NCI-H187 treated with DMSO at 0.1 percent for 48 hours (cell line): ENCODE measurements at places on chromosomes 7 and 10.

- no peak for DNase-seq
Observed at GRCh38 chr7:83821866-83822265, 172.9 kb upstream of the SEMA3E start.

DNA sequence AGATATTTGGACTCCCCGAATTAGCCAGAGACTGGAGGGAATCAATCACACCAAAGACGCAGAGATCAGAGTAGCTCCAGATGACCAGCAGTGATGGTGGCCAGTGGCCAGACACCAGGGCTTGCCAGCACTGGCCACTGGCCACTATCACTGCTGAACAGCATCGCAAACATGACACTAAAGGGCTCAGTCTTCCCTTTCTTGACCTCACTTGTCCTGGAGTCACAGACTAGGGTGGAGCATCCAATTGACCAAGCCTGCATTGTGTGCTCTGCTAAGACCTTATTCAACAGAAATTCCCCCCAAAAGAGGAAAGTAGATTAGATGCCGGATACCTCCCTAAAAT, 234.7 kb downstream of the CREB5 start:
- DNase-seq = no peak

DNA sequence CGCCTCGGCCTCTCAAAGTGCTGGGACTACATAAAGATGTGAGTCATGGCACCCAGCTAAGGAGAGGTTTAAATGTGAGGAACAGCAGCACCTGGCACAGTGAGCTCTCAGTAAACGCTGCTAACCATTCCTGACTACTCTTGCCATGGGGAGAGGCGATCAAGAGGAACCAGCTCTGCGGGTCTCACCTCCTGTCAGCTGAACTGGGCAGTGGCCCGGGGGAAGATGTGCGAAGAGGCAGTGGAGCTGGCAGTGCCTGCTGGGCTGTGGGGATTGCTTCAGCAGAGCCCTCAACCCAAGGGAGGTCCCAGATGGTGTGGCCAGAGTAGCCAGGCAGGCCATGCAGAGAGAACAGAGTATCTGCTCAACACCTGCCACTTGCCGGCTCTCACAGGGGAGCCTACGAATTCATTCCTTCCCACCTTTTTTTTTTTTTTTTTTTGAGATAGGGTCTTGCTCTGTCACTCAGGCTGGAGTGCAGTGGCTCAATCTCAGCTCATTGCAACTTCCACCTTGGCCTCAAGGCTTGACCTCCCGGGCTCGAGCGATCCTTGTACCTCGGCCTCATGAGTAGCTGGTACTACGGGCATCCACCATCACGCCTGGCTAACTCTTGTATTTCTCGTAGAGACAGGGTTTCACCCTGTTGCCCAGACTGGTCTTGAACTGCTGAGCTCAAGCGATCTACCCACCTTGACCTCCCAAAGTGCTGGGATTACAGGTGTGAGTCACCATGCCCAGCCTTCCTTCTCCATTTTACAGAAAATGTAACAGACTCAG, 6.8 kb downstream of the POLM start:
- no peak for DNase-seq

DNA sequence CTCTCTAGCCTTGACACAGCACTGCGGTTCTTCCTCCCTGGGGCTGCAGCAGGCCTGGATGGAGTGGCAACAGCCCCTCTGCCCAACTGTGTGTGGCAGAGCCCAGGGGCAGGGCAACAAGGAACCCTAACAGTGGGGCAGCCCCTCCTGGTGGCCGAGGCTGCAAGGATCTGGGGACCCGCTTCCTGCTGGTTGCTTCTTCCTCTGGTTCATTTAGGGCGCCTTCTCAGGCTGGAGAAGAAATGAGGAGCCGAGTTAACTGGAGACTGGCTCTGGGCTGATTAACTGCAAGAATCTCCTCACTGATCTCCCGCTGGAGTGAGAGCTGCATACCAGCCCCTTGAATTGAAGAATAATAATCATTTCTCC, 80.1 kb upstream of the EMX2 start:
- DNase-seq = no peak

GRCh38 chr7:80950550-80950967, 31.7 kb upstream of the SEMA3C start:
- DNase-seq = no peak

DNA sequence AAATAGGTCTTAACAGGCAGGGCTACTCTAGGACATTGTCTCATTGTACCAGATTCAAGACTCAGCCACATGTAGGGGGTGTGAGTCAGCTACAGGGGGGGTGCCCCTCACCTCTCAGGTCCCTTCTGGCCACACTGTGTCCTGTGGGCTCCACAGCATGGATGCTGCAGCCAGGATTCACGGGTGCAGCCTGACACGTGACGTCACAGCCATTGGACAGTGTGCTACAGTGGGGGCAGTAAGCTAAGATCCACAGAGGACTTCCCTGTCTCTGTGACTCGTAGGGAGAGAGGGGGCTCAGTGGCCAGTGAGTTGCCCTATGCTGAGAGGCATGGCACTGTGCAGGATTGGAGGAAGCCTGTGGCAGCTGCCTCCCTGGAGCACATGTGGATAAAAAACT, 77.9 kb downstream of the TMEM178B start:
- no peak for DNase-seq

DNA sequence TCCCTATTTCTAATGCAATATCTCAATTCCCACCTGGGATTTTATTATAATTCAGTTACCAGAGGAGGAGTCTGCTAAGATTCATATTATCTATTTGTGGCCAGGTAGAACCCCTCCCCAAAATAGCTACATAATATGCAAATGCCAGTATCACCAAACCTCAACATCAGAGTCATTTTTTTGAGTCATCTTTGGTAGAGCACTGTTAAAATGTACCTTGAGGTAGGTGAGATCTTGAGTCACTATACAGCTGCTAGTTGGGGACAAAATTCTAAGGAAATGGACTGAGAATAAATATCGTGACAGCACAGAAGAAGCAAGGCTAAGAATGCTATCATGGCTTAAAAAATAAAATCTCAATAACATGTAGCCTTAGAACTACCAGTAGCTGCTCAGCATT, 4.7 kb upstream of the CRYGN start:
- no peak for DNase-seq

GRCh38 chr7:54339073-54339472, 203.1 kb upstream of the VSTM2A start:
- DNase-seq = no peak

DNA sequence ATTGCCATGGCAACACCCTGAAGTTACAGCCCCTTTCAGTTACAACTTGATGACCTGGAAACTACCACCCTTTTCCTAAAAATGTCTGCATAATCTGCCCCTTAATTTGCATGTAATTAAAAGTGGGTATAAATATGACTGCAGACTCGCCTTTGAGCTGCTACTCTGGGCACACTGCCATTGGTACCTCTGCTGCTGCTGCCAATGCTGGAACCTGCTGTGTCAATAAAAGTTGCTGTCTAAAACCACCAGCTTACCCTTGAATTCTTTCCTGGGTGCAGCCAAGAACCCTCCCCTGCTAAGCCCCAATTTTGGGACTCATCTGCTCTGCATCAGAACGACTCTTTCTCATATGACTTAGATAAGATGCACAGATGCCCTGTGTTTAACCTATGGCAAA, 10.2 kb upstream of the FRA10AC1 start:
- DNase-seq = no peak

GRCh38 chr10:121165276-121165675, 314.1 kb downstream of the WDR11 start:
- DNase-seq = no peak

GRCh38 chr10:96664563-96664962, 55.8 kb downstream of the PIK3AP1 start:
- DNase-seq = no peak

GRCh38 chr7:404812-405488, 114.7 kb downstream of the PDGFA start:
- DNase-seq = no peak

GRCh38 chr10:68172324-68172723, 59.6 kb downstream of the ATOH7 start:
- DNase-seq = no peak

- no peak for DNase-seq
Observed at GRCh38 chr7:49669285-49669684, 104.2 kb upstream of the VWC2 start.

- no peak for DNase-seq
Observed at GRCh38 chr10:478471-479245, 210.8 kb downstream of the DIP2C start.

- peak; percentile 75 for DNase-seq
Observed at GRCh38 chr7:108181073-108181985, 51.2 kb upstream of the LAMB4 start.

GRCh38 chr10:72690071-72690755, 1.7 kb upstream of the MCU start:
- no peak for DNase-seq

DNA sequence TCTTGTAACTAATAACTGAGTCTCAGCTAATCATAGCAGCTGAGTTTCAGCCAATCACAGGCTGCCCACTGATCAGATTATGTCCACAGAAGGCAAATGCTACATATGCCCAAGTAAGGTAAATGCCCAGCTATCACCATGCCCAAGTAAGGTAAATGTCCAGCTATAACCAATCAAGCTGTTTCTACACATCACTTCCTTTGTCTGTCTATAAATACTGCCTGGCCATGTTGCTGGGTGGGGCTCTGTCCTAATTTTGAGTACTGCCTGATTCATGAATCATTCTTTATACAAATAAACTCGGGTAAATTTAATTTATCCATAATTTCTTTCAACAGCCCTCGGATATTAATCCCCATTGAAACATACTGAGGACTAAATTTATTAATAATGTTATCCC, 312.4 kb downstream of the CACNA2D1 start:
- DNase-seq = no peak

GRCh38 chr10:26499426-26499825, 61.3 kb downstream of the APBB1IP start:
- no peak for DNase-seq

GRCh38 chr7:117375380-117375779, 51.9 kb downstream of the ASZ1 start:
- no peak for DNase-seq

DNA sequence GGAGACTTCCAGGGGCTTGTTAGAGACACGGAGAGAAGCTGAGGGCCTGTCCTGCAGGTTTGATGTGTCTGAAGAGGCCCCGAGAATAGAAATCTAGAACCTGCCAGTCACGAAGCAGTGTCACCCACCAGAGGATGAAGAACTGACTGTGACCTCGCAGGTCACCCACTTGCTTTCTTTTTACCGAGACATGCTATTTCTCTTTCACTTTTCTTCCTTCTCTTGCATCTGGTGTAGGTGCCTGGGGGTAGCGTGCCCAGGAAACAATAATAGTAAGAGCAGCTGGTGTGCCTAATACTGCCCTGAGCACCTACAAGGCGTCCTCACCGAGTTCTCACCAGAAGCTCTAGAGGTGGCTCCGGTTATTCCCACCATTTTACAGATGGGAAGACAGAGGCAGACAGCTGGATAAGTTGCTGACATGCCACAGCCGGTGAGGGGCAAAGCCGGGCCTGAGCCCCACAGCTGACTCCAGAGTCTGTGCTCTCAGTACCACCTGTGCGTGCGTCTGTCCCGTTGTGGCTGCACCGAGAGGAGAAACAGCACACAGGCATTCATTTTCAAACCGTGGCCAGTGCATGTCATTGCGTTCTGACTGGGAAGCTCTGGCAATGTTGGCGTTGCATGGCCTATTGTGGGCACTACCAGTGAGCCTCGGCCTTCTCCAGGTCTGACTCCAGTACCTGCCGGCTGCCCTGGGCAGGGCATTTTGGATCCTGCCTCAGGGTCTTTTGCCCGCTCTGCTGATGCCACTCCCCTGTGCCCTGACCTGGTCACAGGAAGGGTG, 7.8 kb downstream of the CHST3 start:
- DNase-seq = no peak

DNA sequence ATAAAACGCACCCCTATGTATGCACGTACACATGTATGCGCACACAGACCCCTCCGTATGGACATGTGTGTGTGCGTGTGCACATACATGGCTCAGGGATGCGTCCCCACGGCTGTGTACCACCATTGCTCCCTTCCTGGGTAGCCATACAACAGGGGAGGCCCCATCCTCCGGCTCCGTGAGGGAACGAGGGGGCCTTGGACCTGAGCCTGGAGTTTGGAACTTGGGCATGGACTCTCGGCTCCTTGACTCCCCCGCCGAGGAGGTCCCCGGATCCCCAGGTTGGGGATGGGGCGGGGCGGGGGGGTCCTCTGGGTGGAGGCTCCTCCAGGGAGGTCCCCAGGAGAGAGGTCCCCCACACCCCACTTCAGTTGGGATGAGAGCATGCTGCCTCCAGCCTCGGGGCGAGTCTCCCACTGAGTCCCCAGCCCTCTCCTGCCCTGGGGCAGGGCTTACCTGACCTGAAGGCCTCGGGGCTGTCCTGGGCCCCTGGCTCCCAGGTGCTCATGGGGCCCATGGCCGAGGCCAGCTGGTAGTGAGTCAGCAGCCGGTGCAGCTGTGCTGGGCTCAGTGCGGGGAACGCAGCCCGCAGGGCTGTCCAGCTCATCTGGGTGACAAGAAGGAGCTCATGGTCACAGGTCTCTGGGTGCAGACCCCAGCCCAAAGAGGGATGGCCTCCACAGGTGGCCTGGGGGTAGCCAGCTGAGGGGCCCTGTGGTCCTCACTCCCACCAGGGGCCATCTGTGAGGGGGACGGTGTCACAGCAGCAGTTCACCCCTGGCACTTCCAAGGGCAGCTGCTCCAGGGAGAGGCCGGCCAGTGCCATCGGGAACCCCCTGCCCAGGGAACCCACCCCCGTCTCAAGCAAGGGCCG, 29.9 kb downstream of the AP5Z1 start:
- DNase-seq = no peak

GRCh38 chr7:154864523-154864891, 138.4 kb downstream of the PAXIP1 start:
- no peak for DNase-seq

DNA sequence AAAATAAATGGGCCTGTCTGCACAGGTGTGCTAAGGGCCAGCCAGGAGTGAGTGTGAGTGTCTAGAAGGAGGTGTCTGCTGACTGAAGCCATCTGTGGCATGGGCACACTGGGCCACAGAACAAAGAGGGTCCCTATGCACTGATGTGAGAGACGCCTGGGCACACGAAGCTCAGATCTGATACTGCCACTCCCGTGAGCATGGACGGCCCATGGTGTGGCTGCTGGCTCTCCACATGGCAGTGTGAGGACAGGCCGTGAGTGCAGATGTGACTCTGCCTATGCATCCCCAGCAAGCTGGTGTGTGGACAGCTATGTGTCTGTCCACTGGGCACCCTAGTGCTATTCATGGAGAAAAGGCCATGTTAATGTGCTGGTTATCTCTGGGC, 12.8 kb upstream of the MYL7 start:
- DNase-seq = no peak

DNA sequence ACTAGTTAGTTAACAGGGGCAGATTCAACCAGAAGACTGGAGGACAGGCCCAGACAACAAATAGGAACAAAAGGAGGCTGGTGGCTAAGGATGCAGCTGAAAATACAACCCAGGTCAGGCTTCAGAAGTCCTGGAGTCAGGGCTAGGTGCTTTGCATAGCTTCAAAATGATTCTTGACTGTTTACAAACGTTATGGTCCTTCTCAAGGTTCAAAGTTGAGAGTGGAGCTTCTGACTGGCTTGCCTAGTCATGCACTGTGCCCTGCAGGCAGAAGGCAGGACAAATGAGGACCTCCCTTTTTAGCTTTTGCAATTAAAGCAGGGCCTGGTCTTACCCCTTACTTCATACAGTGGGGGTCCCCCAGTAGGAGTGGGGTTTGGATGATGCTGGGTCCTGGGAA, 4.4 kb upstream of the CDH23 start:
- DNase-seq = no peak

- no peak for DNase-seq
Observed at GRCh38 chr7:44323381-44324203, 1.8 kb downstream of the CAMK2B start.

- no peak for DNase-seq
Observed at GRCh38 chr7:157853789-157854065, 516.9 kb downstream of the DNAJB6 start.
